Lung (tissue), 17 donors: ENCODE measurements at places on chromosomes 16 and 17. TPM values are rescaled to one million over a fixed set of nuclear protein-coding genes. Genes with fewer than 3 reads are reported as not detected.

The ZG16B gene
- 4.7 TPM for total RNA-seq

DNA sequence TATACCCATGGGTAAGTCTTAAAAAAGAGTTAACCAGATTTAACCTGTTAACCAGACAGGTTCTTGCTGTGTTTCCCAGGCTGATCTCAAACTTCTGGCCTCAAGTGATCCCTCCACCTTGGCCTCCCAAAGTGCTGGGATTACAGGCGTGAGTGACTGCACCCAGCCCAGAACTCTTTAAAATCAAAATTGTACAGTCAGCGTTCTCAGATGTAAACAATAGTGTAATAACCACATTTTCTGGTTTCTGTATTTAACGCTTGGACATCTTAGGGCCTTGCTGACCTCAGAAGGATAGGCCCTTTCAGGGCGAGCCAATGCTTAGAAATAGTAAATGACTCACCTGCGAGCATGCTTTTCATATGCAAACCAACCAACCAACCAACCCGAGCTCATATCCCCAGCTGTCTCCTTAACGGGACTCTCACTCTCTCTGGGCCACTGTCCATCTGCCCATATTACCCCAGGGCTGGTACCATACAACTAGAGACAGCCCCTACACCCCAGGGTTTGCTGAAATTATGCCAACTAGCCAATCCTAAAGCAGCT lies 415.0 kb upstream of the XYLT1 start:
- no peak overlapping the region for H3K27ac ChIP-seq
- H3K4me1 ChIP-seq: no peaks in the 10 kb centered on the region
- H3K36me3 ChIP-seq: no peaks in the 10 kb centered on the region
- DNase-seq: no peak
- no peak overlapping the region for H3K4me3 ChIP-seq

The DDX28 gene
- 12.5 TPM for total RNA-seq

The MFSD6L gene
- 0.68 TPM for total RNA-seq

The DNAH9 gene
- 35.3 TPM for total RNA-seq

DNA sequence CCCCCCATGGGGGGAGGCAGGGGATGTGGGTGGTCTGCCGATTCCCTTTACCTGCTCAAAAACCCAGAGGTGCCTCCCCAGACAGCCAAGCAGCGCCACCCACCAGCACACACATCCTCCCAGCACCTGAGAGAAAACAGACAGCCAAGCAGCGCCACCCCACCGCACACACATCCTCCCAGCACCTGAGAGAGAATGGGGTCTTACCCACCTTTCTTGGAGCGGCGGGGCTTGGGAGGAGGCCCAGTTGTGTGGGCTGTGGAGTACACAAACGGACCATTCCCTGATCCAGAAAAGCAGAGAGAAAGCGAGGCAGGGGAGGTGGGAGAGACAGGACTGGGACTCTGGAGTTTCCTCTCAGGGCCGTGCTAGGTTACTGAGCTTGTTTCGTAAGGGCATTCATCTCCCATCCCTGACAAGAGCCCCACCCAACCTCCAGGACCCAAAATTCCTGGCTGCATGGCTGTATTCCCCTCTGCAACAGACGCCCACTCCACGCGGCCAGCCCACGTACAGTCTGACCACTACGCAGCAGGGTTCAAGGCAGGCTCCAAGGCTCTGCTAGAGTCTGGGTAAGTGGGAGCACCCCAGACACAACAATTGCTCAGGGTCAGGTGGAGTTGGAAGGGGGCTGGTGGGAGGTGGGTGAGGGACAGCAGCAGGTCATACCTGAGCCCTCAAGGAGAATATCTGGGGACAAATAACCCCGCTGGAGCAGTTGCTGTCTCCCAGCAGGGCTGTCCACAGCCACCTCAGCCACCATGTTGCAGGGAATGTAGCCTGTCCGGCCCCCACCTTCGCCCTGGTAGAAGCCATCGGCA lies 22.3 kb downstream of the TSPOAP1 start:
- H3K4me1 ChIP-seq: no peaks in the 10 kb centered on the region
- DNase-seq: no peak
- H3K27ac ChIP-seq: no peak overlapping the region
- H3K36me3 ChIP-seq: peaks cover 11% of the 10 kb centered on the region
- H3K4me3 ChIP-seq: no peak overlapping the region
- H3K27me3 ChIP-seq: no peaks in the 10 kb centered on the region

DNA sequence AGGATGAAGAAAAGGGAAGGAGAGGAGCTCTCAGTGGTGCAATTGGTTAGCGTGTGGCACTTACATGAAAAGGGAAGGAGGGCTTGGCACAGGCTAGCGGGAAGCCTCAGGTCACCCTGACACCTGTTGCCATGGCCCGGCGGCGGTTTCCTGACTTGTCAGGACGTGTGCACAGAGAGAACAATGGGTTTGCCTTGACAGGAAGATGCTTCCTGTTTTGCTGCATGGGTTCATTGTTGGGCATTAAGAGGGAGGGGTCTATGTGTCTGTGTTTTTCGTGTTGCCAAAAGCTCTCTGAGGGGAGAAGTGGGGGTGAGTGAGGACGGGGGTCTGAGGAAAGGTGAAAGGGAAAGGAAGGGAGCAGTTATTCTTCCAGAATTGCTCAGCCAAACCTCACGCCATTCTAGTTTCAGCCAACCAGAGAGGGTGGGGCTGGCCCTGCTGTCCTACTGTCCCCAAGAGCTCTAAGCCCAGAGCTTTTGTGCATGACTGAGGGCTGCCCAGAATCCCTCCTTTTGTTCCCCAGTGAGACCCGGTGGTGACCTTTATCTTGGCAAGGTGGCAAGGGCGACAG lies 17.1 kb upstream of the CCR7 start:
- H3K27me3 ChIP-seq: no peaks in the 10 kb centered on the region
- H3K4me1 ChIP-seq: no peaks in the 10 kb centered on the region
- no peaks in the 10 kb centered on the region for H3K36me3 ChIP-seq
- H3K4me3 ChIP-seq: no peak overlapping the region
- peak; percentile 59 for DNase-seq

DNA sequence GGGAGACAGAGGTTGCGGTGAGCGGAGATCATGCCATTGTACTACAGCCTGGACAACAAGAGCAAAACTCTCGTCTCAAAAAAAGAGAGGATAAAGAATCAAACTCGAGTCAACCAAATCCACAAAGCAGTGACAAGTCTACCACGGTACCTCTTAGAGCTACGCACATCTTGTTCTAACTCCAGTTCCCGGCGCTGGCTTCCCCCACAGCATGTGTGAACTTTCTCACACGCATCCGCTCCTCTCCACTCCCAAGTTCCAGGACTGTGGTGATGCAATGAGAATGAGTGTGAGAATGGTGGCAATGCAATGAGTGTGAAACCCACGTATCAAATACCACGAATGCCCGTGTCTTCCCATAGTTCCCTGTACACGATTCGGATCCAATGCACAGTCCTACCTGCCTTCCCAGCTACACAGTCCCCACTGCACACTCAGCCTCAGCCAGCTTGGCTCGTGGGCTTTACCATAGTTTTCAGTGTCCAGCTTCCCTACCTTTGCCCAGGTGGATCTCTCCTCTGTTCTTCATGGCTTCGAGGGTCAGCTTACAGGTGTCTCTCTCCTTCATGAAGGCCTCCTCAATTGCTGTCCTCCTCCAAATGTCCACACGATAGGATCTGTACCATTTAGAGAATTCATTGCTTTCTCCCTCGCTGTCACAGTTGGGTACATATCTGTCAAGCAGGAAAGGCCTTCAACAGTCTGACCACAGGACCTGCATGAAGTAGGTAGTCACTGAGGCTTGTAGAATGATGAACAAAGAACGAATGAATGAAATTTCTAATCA lies 9.2 kb upstream of the P2RX5 start:
- H3K27ac ChIP-seq: no peak overlapping the region
- no peak overlapping the region for H3K4me3 ChIP-seq
- H3K36me3 ChIP-seq: no peaks in the 10 kb centered on the region
- no peak for DNase-seq
- H3K27me3 ChIP-seq: no peaks in the 10 kb centered on the region
- peaks cover 3% of the 10 kb centered on the region for H3K4me1 ChIP-seq

- peak overlapping the region; percentile 16 for H3K27ac ChIP-seq
- no peak overlapping the region for H3K4me3 ChIP-seq
- H3K27me3 ChIP-seq: no peaks in the 10 kb centered on the region
- DNase-seq: peak; percentile 30
- peaks cover 7% of the 10 kb centered on the region for H3K4me1 ChIP-seq
Measured at GRCh38 chr17:65047941-65048340, 8.6 kb downstream of the GNA13 start.

The ZNF594 gene
- 7.9 TPM for total RNA-seq

GRCh38 chr17:17890773-17891759 lies 54.3 kb upstream of the SREBF1 start:
- no peak overlapping the region for H3K4me3 ChIP-seq
- no peaks in the 10 kb centered on the region for H3K4me1 ChIP-seq
- H3K27me3 ChIP-seq: no peaks in the 10 kb centered on the region
- peaks cover 27% of the 10 kb centered on the region for H3K36me3 ChIP-seq
- H3K27ac ChIP-seq: peak overlapping the region; percentile 8

GRCh38 chr17:16269658-16270057 lies 52.6 kb downstream of the PIGL start:
- DNase-seq: peak; percentile 72
- H3K27ac ChIP-seq: no peak overlapping the region
- H3K36me3 ChIP-seq: no peaks in the 10 kb centered on the region
- peaks cover 10% of the 10 kb centered on the region for H3K4me1 ChIP-seq
- H3K4me3 ChIP-seq: no peak overlapping the region
- no peaks in the 10 kb centered on the region for H3K27me3 ChIP-seq

- no peak overlapping the region for H3K4me3 ChIP-seq
- no peak for DNase-seq
- no peaks in the 10 kb centered on the region for H3K36me3 ChIP-seq
- no peak overlapping the region for H3K27ac ChIP-seq
Measured at GRCh38 chr17:82674656-82675475, 23.6 kb downstream of the RAB40B start.

GRCh38 chr17:78415821-78416711 lies 37.6 kb downstream of the PGS1 start:
- H3K36me3 ChIP-seq: peaks cover 23% of the 10 kb centered on the region
- H3K4me3 ChIP-seq: no peak overlapping the region
- H3K27me3 ChIP-seq: no peaks in the 10 kb centered on the region
- peaks cover 54% of the 10 kb centered on the region for H3K4me1 ChIP-seq

DNA sequence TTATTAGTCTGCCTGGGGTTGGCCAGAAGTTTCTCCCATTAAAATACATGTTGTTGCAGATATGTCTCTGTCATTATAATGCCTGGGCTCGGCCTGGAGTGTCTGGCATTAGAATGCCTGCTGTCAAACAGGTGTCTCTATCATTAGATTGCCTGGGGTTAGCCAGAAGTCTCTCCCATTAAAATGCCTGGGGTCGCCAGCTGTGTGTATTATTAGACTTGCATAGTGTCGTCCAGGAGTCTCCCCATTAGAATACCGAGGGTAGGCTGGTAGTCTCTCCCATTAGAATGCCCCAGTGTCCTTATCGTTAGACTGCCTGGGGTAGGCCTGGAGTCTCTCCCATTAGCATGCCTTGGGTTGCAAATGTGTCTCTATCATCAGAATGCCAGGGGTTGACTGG lies 2270.8 kb downstream of the TP53TG3F start:
- H3K27ac ChIP-seq: no peak overlapping the region
- DNase-seq: no peak
- no peaks in the 10 kb centered on the region for H3K27me3 ChIP-seq
- H3K36me3 ChIP-seq: no peaks in the 10 kb centered on the region
- H3K4me3 ChIP-seq: no peak overlapping the region
